AG04450 (cell line): ENCODE measurements at places on chromosomes 2 and 18. TPM values are rescaled to one million over a fixed set of nuclear protein-coding genes. Genes with fewer than 3 reads are reported as not detected.

CCDC85A gene
- not detected in 2 replicates for polyA plus RNA-seq

ACVR1C gene
- 0.04 and 0.14 TPM in 2 replicates for polyA plus RNA-seq

KRTCAP3 gene
- 0.32 and 0.60 TPM in 2 replicates for polyA plus RNA-seq

GULP1 gene
- 32.7 and 44.7 TPM in 2 replicates for polyA plus RNA-seq

FMNL2 gene
- 16.2 and 22.0 TPM in 2 replicates for polyA plus RNA-seq

CDK15 gene
- polyA plus RNA-seq: 16.0 and 18.6 TPM in 2 replicates

DOCK10 gene
- 53.0 and 54.7 TPM in 2 replicates for polyA plus RNA-seq

CREG2 gene
- not detected in 2 replicates for polyA plus RNA-seq

LYPD6 gene
- polyA plus RNA-seq: 1.1 and 1.3 TPM in 2 replicates

DNA sequence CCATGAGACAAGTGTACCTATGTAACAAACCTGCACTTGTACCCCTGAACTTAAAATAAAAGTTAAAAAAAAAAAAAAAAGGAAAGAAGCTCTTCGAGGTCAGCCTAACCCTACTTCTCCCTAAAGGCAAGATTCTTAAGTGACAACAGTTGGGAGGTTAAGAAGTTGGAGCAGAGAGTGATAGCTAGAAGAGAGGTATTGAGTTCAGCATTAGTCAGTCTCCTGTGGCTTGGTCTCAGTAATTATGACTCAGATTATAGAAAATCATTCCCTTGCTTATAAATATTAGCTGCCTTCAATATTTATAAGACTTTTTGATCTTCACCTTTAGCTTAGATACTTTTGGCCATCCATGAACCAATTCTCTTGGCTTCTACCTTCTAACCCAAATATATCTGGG lies 926.8 kb upstream of the SLC39A10 start:
- no peak for DNase-seq

DNA sequence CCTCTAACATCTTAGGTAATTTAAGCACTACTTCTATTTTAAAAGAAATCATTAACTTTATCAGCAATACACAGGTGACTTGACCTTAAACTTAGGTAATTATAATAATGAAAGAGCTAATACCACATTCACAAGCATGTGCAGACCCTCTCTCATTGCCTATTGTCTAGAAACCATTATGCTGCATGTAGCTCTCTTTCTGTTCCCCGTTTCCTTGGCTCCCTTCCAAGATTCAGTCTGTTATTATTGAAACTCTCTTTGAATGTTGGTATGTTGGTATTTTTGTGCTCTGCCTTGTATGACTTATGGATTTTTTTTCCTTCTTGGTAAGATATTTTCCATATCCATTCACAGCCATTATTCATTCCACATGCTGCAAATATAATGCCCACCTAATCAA lies 201.2 kb downstream of the CDCA7 start:
- DNase-seq: no peak

DNA sequence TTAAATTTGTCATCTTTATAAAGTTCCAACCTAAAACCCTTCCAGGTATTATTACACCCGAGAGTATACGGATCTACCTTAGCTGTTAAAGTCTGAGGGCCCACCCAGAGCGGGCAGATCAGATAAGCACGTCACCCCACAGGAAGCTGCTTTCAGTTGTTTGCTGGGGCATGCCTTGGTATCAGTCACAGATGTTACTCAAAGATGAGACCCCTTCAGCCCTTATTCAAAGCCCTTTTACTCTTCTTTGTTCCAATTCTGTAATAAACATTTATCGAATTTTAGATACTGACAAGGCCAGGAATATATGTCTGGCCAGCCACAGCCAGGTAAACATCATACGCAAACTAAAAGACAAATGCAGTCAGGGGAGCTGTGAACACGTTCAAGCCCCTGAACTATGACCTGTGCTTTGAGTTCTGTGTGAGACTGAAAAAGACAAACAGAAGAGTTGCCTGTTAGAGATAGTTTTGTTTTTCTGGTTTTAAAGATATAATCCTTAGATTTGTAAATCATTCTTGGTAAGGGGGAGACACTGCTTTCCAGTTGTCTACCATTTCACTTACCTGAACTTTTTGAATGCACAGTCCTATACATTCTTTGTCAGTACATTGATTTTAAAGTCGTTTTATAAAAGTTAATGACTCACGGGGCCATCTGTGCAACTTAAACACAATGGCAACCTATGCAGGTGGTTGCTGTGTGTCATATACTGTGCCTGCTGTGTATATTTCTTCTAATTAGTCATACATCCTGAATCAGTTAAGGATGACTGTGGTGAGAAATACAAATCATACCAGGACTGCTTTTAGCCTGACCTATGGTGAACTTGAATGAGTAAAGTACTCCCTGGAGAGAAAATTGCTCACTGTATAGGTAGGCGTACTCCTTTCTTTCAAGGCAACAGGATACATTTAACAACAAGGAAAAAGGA lies 100.5 kb upstream of the ITPRID2 start:
- peak; percentile 91 for DNase-seq

GRCh38 chr2:58764338-58765104 lies 523.4 kb upstream of the FANCL start:
- no peak for DNase-seq

DNA sequence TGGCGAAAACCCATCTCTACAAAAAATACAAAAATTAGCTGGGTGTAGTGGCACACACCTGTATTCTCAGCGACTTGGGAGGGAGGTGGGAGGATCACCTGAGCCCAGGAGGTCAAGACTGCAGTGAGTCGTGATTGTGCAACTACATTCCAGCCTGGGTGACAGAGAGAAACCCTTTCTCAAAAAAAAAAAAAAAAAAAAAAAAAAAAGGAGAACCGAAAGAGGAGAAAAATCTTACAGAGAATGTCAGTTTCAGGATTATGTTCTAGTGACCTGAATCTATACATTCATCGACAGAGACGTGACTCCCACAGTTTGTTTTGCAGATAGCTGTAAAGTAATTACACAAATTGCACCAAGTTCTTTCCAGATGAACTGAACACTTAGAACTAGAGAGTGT lies 187.8 kb downstream of the FTCDNL1 start:
- DNase-seq: no peak

DNA sequence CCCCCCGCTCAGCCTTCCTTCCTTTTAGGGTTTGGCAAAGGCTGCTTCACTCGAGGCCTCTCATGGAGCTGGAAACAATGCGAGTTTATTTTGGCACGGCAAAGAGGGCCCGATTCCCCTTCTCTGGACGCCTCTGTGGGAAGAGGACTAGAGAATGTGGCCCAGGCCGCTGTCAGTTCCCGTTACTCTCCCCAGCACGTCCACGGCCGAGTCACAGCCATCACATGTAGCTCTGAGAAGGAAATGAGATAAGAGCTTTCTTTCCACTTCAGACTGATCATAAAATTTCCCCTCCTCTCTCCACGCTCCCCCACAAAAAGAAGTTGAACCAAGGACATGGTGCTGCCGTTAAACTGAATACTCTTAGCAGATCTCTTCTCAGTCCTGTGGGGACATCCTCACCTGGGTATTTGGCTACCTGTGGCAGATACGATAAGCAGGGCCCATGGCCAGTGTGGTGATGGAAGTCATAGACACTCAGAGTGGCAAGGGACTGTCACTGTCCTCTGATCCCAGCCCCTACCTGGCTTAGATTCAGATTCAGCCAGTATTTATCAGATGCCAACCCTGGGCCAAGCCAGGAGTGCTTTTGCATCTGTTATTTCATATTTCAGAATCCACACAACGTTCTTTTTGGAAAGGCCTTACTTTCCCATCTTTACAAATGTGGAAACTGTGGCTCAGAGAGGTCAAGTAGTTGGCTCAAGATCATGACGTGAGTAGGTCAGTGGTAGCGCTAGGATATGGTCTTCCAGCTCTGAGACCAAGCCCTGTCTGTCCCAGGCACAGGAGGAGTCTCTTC lies 101.2 kb downstream of the MCFD2 start:
- DNase-seq: no peak

- peak; percentile 53 for DNase-seq
Measured at GRCh38 chr2:26068602-26069298, 34.9 kb downstream of the RAB10 start.

DNA sequence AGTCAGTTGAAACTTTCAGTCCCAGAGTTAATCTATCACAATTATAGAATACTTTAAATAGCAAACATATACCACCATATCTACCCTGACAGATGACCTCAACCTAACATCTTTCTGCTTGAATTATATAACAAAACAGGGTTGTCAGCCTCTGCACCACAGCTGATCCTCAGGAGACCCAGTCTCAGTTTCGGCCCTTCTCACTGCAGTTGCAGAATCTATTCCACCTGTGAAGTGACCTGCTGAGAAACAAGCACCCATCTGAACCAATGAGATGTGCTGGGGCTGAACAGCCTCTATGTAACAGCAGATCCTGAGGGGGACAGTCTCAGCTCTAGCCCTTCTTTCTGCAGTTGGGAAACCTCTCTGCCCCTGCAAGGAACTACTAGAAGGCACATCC lies 567.6 kb downstream of the KCNJ3 start:
- DNase-seq: no peak

DNA sequence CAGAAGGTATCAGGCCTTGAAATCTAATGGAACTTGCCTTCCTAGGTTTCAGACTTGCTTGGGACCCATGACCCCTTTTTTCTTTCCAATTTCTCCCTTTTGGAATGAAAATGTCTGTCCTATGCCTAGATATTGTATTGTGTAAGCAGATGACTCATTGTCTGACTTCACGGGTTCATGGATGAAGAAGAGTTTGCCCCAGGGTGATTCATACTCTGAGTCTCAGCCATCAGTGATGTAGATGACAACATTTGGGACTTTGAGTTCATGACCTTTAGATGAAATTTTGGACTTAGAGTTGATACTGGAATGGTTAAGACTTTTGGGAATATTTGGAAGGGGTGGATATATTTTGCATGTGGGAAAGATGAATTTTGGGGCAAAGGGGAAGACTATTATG lies 11.2 kb upstream of the SCYGR5 start:
- peak; percentile 8 for DNase-seq

GRCh38 chr2:120977582-120978358 lies 242.1 kb downstream of the GLI2 start:
- DNase-seq: no peak
